ENCODE measurements at places on chromosomes 3 and 15.
A peak's percentile ranks its signal among the peaks of the same experiment; 100 is the strongest.

DNA sequence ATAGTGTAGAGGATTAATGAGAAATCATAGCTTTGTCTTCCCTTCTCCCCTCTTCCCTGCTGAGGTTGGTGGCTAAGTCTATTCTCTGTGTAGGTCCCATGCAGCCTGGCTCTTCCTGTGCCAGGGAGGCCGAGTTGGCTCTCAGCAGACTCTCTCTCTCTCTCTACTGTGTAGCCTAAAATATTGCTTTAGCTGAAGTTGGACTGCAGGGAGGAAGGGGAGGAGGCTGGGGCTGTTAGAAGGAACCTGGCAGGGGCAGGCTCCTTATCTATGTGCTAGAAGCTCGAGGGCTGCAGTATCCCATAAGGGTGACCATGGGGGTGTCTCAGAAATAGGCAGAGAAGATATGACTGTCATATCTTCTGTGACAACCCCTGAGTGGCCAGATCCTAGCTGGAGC, 160.8 kb downstream of the EPHB1 start:
- no peak for DNase-seq

DNA sequence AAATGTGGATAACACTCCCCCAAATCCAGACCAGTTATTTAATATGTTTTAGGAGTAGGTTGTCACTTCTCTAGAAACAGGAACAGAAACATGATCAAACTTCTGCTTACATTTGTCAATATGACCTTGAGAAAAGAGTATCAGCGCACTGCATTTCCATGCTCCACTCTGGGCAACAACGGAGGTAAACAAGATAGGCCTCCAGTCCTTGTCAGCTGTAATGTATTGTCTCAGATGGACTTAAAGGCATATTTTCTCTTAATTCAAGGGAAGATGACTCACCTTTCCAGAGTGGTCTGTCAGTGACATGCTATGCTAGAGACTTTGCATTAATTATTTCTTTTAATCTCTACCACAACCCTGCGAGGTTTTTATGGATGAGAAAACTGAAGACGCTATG, 51.6 kb upstream of the TCF12 start:
- peak; percentile 54 for DNase-seq

DNA sequence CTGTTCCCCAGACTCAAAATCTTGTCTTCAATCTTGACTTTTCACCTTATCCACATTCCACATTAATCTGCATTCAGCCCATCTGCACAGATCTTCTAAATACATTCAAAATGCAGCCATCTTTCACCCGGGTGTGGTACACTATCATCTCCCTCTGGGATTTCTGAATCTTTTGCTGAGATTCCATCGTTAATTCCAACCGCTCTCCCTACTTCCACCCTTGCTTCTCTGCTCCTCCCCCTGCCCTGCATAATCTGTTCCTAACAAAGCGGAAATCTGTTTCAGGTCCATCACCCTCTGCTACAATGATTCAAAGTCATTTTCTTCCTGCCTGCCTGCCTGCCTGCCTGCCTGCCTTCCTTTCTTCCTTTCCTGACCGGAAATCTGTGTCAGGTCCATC, 7.9 kb upstream of the GOLGA8B start:
- no peak for DNase-seq

DNA sequence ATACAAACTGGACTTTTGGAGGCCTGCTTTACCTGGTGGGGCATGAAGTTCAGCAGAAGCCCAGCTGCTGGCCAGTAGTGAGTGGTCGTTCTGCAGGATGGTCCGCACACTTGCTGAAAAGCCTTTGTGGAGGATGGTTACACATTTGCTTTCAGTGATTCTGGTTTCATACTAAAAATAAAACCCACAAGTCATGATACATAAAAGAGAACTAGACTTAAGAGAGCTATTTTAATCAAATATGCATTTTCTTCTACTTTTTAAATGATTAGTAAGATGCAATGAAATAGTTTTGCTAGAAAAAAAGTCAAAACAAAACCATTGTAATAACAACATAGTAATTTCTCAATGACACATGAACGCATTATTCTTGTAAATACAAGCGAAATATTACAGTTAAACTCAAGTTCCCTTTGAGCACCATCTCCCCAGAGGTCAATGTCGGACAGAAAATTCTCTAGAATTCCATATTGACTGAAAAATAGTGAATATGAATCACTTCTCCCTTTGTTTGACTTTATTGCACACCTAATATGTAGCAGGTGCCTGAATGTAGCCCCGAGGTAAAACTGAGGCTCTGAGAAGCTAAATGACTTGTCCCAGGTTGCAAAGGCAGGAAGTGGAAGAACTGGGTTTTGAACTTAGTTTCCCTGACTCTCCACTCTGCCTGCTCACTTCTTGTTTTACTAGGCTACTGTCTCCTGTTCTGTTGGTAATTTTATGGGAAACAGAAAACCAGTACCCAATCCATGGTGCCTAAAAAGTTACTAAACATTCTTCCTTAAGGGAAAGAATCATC, 8.3 kb downstream of the IL5RA start:
- no peak for DNase-seq

DNA sequence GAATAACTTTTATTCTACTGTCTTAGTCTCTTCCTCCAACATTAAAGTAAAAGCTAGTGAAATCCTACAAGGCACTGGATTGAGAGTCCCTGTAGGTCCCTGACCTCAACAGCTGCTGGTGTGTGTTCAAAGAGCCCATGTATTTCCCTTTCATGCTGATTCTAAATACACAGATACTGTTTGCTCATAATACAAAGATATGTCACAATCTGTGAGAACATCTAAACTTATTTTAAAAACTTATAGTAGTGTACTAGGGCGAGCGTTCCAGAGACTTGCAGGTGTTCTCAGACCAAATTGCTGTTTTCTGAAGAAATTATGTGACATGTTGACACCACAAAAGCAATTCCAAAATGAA, 145.9 kb upstream of the LIPC start:
- no peak for DNase-seq

GRCh38 chr3:115576325-115576875, 46.9 kb upstream of the GAP43 start:
- no peak for DNase-seq

- no peak for DNase-seq
These were observed 439.4 kb upstream of the RBMS3 start for GRCh38 chr3:28841441-28841840.

DNA sequence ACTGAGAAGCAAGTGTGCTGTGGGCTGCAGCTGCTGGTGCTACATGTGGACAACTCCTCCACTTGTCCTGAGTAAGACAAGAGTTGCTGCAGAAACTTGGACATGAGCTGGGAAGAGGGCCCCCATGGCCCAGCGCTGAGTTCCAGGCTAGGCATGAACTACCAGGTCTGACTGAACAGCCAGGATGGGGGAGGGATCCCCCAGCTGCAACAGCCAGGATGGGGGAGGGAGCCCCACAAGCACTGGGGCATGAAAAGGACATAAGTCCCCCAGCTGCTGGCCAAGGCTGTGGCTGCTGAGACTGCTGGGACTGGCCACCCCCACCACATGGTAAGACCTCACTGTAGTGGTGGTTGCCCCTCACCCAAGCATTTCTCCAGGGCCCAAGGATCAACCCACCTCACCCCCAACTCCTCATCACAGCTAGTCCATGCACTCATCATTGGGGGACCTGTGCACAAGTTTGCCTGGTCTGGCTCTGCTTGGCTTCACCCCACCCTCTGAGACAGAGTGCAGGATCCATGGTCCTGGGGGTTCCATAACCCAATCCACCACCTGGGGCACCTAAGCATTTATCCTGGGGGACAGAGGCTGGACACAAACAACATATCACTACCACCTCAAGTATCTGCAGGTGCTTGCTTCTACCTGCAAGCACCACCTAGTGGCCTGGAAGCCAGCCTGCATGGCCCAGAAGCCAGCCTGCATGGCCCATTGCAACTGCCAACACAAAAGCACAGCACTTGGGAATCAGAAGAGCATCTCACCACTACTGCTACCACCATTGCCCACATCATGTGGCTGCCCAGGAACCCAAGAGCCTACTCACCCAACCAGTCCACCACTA, 84.5 kb upstream of the STT3B start:
- no peak for DNase-seq

DNA sequence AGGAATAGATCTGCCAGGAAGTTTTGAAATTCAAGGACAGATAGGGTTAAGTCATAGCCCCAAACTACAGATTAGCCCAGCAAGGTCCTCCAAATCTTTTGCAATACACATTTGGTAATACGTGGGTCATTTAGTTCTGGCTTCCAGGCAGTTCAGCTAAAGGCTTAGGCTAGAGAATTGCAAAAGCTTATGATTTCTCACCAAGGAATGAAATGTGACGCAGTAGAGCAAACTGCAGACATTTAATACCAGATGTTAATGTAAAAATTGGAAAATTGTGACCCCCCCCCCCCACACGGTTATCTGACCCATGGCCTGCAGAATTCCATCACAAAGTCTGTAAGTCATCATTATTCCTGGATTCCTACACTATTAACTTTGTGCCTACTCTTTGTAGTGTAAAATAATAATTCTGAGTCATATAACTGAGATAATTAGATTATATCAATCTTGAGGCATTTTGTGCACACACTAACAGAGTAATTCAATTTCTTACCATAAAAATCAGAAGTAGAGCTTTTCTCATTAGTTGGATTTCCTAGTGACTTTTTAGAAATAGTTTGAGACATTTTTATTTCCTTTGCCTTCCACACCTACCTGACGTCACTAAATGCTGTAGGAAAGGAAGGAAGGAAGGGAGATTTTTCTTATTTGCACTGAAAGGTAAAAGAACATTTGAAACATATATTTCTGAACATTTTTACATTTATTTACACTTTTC, 235.2 kb downstream of the DTWD1 start:
- peak; percentile 98 for DNase-seq

- no peak for DNase-seq
These were observed 119.5 kb downstream of the CCNL1 start for GRCh38 chr3:157040456-157040855.

DNA sequence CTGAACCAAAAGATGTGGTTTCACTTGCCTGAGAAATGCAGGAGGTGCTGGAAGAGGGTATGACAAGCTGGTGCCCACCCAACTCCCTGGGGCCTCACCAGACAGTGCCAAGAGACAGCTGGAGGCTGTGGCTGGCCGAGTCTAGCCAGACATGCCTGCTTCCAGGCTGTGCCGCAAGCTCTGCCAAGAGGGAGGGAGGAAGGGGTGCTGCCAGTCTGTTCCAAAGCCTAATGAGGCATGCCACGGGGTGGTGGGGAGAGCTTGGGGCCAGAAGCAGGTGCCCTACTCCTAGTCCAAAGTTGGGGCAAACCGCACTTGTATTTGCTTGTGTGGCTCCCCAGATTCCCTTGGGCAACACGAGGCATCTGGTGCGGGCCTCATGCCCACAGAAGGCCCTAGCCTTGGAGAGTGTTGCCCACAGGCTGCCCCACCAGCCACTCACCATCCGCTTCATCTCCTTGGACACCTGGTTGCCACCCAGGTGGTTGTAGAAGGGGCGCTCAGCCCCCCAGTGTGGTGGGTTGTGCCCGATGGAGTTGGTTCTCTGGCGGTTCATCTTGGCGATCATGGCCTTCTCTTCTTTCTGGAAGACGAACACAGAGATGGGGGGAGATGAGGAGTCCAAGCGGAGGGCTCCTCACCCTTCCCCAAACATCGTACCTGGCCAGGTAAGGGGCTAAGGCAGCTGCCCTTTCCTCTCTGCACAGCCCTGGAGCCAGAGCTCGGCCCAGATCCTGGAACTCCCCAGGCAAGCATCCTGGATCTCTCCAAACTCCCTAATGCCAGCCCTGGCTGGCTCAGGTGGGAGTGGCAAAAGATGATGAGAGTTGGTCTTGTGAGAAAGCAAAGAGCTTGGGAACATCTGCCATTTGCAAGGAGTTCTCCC, 123.4 kb downstream of the SEC22A start:
- DNase-seq: no peak

- DNase-seq: no peak
These were observed 68.2 kb downstream of the GABRG3 start for GRCh38 chr15:27039152-27039551.

- peak; percentile 96 for DNase-seq
These were observed 988.7 kb downstream of the NTRK3 start for GRCh38 chr15:87267798-87268197.

DNA sequence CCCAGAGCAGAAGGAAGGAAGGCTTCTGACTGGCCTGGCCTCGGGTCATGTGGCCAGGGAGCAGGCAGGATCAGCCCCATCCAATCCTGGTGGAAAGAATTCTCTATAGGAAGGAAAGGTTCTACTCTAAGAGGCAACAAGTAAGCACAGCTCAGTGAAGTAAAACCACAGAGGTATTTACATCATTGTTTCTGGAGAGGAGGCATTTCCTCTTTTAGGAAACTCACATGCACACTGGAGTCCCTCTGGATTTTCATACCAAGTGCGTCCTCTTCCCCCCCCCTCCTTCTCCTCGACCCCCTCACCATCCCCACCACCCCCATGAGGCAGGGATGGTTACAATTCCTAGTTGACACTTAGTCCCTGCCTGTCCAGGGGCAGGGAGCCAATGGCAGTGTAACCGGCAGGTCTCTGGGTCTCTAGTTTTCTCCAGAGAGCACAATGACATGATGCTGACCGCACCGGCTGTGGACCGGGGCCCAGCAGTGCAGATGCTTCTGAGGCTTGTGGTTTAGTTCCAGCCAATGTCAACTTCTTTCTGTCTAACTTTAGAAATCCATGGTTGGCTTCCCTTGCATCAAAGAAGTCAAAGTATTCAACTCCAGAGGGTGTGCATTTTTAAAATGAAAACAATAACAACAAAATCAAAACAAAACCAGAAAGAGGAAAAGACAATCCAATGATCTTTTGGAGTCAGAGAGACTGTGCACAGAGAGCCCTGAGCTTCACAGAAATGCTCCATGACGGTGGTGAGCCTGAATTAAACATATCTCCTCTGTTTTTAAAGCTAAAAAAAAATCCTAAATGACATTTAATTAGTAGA, 230.3 kb upstream of the TLE3 start:
- DNase-seq: peak; percentile 95

GRCh38 chr3:107690522-107691138, 167.9 kb downstream of the BBX start:
- peak; percentile 56 for DNase-seq

GRCh38 chr3:150830094-150830681, 67.2 kb upstream of the SIAH2 start:
- no peak for DNase-seq

DNA sequence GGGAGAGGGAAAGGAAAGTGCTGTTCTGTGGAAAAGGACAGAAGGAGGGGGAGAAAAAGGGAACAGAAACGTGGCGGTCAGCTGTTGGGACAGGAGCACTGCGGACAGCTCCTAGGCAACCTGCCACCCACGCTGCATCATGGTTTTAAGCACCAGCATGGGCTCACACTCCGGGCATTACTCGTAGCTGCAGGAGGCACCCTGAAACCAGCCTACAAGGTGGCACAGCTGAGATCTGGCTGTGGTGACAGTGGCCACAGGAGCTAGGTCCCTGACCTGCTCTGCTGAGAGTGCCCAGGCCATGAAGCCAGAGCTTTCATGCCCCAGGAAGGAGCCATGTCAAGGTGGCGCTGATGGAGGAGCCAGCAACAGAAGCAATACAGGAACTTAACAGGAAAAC, 161.4 kb upstream of the ST8SIA2 start:
- DNase-seq: no peak

All from fibroblast of skin of abdomen (primary cell).